ENCODE measurements at places on chromosomes 6 and 20.

DNA sequence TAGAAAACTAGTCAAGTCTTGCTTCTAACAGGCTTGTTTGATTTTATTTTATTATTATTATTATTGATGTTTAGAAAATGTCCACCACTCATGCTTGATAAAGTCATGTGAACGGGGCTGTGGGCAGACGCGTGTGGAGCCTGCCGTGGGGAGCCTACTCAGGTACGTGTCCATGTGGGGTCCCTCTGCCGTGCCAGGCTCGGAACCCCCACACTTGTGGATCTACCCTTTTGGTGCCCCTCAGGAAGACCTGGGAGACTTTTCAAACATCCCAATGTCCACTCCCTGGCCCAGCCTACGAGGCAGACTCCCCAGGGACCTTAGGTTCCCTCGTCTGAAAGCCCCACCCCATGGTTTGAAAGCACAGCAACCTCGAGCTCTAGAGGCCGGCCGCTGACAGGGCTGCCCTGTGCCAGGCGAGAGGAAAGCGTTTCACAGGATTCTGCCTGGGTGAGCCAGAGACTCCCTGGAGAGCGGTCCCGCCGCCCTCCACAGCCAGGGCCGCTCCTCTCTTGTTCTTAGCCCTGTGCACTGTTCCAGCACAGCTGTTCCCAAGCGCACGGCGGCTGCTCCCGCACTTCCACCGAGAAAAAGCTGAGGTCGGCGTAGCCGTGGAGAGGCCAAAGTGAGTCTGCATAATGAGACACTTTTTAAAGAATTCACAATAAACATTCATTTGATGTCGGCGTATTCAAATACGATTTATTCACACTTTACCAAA is 249.7 kb downstream of the TTLL2 start:
- peak; percentile 7 for DNase-seq

DNA sequence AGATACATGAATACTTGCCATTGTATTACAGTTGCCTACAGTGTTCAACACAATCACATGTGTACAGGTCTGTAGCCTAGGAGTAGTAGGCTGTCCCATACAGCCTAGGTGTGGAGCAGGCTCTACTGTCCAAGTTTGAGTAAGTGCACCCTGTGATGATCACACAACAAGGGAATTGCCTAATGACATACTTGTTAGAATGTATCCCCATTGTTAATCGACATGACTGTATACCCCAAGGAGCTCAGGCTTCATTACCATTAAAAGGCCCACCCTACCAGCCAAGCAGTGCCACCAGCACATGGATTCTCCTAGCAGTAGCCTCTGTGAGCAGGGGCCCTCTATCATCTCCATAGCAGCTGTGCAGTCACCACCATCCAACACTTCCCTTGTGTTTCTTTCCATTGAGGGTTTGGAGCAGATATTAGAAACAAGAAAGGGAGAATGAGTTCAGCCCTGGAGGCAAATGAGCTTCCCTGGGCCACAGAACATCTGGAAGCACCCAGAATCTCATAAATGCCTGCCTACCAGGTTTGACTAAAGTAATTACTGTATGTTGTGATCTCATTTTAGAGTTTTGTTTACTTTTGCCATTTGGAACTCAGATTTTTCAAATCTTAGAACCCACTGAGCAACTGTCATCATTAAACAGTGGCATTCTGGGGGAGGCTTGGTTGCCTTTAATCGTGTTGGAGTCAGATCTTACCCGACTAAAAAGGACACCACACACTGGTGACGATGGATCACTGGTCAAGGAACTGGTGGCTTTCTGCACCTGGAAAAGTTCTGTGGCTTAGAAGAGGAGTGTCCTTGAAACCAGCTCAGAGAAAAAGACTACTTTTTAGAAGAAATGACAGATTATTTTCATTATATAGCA is 104.9 kb downstream of the TULP4 start:
- no peak for DNase-seq

DNA sequence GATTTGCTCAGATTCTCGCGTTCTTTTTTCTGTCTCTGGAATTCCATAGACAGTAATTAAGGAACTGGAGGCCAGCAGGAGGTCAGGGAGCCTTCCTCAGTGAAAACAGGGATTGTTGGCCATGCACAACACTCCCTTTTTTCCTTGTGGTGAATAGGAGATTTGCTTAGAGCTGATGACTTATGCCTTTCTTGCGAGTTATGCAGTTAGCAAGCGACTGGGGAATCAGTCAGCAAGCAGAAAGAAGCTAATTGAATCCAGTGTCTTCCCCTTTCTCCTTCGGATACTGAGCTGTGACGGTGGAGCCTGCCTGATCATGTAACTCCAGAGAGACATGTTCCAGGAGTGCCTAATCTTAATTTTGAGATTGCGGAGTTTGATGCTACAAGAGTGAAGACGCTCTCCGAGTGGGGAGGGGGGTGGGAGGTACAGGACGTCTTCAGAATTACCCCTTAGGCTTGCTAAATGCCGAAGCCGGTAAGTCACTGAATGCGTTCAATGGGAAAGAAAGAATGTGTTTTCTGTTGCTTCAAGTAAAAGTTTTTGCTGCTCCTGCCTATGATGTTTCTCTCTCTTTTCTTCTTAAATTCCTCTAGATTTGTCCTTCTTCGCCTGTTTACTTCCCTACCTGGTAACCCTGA is 165.9 kb downstream of the SASH1 start:
- peak; percentile 31 for DNase-seq

- DNase-seq = no peak
Measured at GRCh38 chr6:20134613-20135012, 77.7 kb downstream of the MBOAT1 start.

DNA sequence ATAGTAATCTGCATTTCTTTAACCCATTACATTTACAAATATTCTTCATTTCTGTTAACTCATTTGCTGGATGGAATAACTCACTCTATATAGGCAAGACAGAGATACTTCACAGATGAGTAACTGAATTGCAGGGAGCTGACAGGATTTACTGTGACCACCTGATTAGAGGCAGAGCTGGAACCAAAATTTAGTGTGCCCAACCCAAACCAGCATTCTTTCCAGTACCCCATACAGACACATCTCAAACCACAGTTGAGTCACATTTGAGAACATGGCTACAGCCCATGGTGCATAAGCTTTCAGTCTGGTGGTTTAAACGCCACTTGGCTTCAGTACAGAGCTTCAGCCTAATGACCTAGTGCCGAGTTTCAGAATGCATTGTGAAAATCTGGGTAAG is 138.4 kb upstream of the TENT5A start:
- no peak for DNase-seq

DNA sequence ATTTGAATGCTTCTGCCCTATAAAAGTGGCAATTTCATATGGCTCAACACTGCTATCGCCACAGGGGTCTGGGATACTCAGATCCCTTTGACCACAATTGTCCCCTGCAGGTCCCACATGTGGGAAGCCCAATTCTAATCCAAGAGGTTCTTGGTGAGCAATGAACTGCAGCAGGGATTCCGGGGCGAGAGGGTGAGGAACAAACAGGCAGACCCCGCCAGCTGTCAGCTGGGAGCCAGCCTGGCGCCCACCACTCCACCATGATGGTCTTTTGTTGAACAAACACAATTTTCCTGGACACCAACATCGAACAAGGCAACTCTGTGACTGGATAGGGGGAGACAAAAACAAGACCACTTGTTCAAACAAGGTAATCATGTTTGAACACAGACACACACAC is 80.5 kb downstream of the TMEM242 start:
- DNase-seq = no peak

GRCh38 chr20:33732166-33732970 is 572 bp downstream of the ZNF341 start:
- DNase-seq = peak; percentile 89

GRCh38 chr20:21353236-21353635 is 44.1 kb downstream of the NKX2-4 start:
- DNase-seq = no peak

- peak; percentile 51 for DNase-seq
Measured at GRCh38 chr6:108945681-108946159, 97.5 kb downstream of the ARMC2 start.

DNA sequence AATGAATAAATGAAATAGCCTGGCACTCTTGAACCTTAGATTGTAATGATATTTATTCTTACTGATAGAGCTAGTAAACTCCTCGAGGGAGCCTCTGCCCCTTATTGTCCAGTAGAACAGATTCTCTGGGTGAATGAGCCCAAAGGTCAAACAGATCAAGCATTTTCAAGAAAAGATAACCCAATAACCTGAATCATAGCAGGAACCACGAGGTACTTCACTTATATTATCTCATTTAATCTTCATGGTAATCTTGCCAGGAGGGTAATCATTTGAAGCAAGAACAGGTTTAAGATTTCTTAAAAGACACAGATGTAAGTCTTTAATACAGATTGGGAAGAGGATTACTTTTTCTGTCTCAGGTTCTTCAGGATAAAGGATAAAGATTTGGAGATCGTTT is 17.0 kb upstream of the TBCC start:
- DNase-seq = no peak

DNA sequence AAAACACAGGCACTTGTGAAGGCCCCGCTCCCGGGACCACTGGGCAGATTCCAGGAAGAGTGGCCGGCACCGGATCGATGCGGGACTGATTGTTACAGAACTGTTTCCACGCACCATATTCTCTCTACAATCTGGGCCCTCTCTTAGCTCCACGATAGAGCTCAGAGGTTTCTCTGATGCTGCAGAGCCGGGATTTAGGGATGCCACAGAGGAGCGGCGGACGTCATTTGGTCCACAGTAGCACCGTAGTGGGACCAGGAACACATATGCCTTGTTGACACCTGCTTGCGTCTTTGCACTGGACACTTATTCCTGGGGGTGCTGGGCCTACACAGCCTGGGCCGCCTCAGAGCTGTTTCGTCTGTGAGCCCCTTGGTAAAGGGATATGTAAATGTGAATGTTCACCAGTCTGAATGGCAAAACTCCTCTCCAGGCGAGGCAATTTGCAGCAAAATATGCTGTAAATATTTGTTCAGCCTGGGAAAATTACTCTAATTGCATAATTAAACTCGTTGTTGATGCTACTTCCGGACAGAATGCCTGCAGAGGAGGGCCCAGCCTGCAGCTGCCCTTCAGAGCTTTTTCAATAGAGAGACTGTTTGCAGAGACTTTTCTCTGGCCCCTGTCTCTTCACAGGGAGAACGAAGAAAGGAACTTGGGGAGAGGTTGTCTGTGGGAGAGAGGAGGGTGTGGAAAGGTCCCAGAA is 9.4 kb downstream of the PCK1 start:
- DNase-seq = no peak

DNA sequence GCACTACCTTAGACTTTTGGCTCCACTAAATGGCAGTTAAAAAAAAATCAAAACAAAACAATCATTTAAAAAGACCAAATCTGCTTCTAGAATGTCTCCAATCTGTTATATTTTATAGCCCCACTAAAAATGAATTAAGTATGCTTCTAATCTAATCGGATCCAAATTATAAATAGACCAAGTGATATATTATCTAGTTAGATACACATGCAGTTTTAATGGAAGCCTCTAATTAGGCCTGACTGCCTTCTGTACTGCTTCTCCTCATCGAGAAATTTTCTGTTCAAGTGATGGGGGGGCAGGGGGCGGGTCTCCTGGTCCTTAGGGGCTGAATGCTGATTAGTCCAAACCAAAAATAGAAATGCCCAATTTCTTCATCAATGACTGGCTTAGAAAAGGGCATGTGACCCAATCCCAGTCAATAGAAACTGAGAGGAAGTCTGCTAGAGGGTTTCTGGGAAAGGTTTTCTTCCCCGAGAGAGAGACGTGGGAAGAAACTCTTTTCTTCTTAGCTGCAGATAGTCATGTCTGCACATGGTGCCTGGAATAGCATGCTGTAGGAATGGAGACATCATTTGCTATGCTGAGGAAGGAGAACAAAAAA is 6.9 kb downstream of the SESN1 start:
- no peak for DNase-seq

- DNase-seq = peak; percentile 44
Measured at GRCh38 chr20:33789109-33789857, 21.9 kb upstream of the CHMP4B start.

- no peak for DNase-seq
Measured at GRCh38 chr20:61442075-61442670, 190.1 kb downstream of the CDH4 start.

DNA sequence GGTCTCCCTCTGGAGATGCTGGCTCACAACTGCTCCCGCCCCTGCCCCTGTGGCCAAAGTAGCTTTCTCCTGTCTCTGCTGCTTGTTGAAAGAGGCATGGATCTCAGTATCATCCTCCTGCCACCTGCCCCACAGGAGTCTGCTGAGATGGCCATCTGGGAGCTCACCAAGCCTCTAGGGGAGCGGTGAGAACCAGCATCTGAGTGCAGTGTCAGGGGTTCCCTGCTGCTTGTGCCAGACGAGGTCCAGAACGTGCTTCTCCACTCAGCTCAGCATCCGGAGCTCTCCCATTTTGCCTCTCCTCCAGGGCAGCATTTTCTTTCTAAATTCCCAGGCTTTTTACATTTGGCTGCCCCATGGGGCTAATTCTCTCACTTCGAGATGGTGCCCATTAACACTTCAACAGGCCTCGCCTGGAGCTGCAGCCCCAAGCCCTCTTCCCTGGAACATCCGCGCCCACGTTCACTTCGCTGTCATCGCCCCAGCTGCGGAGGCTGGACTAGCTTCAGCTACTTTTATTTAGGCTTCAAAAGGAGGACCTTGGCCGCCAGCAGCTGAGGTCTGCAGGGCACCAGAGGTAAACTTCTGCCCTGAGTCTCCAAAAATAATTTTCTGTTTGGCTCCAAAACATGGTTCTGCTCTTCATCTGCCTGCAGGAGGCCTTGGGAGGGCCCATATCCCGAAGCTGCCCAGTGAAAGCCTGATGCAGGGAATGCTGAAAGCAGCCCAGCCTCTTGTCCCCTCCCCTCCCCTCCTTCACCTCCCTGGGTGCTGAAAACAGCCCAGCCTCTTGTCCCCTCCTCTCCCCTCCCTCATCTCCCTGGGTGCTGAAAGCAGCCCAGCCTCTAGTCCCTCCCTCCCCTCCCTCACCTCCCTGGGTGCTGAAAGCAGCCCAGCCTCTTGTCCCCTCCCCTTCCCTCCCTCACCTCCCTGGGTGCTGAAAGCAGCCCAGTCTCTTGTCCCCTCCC is 25.2 kb upstream of the MLN start:
- no peak for DNase-seq

DNA sequence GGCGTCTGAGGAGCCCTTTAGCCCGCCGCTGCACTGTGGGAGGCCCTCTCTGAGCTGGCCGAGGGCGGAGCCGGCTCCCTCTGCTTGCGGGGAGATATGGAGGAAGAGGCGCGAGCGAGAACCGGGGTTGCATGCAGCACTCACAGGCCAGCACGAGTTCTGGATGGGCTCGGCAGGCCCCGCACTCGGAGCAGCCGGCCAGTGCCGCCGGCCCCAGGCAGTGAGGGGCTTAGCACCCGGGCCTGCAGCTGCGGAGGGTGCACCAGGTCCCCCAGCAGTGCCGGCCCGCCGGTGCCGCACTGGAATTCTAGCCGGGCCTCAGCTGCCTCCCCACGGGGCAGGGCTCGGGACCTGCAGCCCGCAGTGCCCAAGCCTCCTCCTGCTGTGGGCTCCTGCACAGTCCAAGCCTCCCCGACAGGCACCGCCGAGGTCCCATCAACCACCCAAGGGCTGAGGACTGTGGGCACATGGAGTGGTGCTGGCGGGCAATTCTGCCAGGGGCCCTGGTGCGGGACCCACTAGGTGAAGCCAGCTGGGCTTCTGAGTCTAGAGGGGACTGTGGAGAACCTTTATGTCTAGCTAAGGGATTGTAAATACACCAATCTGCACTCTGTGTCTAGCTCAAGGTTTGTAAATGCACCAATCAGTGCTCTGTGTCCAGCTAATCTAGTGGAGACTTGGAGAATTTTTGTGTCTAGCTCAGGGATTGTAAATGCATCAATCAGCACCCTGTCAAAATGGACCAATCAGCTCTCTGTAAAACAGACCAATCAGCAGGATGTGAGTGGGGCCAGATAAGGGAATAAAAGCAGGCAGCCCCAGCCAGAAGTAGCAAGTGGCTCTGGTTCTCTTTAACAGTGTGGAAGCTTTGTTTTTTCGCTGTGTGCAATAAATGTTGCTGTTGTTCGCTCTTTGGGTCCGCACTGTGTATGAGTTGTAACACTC is 329.7 kb upstream of the JARID2 start:
- no peak for DNase-seq

Data from iPS-NIHi11 (cell line).